HL-60 (cell line): ENCODE measurements at places on chromosomes 4 and X.

DNA sequence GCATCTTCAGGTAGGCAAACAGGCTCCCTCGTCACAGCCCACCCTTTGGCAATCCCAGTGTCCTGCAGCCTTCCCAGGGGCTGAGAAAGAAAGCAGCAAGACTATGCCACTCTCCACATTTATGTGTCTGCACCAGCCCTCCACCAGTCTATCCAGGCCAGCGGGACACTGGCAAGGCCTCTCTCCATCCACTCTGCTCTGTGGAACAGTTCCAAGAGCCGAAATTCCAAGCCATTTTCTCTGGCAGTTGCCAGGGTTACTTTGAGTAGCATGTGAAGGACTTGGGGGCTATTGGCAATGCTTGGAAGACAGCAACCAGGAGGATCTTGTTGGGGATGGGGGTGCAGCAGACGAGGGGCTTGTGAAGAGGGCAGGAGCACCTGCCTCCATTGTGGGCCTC lies 52.1 kb downstream of the TSC22D3 start:
- DNase-seq: no peak

- no peak for DNase-seq
Measured at GRCh38 chr4:118335324-118335723, 17.5 kb downstream of the PRSS12 start.

DNA sequence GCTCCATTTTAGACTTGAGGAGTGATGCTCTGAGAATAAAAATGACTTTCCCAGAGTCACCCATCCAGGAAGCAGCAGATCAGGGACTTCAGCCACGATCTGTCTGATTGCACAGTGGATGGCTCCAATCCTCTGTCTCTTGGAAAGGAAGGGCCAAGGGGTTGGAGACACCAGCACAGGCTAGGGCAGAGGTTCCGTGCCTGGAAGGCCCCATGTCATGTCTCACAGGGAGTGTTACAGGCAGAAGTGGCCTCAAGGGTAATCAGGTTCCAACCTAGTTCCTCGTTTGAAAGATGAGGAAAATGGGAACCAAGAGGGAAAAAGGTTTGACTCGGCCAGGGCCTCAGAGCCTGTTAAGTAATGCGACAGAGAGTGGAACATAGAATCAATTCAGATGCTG lies 160.0 kb downstream of the EFNB1 start:
- no peak for DNase-seq

DNA sequence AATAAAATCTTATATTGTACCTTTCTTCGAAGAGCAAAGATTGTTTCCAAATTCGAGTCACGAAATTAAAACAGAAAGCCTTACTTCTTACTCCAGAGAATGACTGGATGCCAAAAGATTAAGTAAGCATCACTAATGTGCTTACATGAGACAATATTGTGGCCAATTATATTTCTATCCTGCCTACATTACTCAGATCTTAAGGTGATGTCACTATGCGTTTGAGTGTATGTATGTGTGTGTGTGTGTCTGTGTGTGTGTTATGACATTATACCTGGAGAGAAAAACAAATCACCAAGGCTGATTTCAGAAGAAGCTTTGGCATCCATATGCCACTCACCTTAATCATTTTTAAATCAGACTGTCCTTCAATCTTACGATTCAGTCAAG lies 556.3 kb downstream of the PPARGC1A start:
- peak; percentile 44 for DNase-seq

GRCh38 chr4:68591204-68591603 lies 15.1 kb upstream of the UGT2B17 start:
- no peak for DNase-seq

- no peak for DNase-seq
Measured at GRCh38 chr4:28926156-28926555, 1794.0 kb upstream of the PCDH7 start.

GRCh38 chrX:31200430-31200829 lies 128.6 kb upstream of the FTHL17 start:
- DNase-seq: no peak

GRCh38 chrX:106615041-106615440 lies 3.3 kb downstream of the RADX start:
- no peak for DNase-seq

GRCh38 chr4:79341893-79342653 lies 16.2 kb upstream of the NAA11 start:
- no peak for DNase-seq

DNA sequence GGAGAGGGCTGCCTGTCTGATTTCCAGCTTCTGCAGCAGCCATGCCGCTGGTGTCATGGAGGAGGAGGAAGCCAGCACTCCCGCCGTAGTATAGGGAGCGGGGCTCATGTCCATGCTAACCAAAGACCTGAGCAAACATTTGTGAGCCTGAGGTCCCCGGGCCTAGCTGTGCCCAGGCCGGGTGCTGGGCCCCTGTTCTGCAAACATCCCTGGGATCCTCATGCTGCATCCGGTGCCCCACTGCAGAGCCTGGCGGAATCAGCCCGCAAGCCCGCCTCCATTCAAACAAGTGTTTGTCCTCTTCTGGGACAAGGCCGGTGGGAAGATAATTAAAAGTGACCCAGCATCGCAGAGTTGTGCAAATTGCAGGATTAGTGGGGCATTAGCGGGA lies 106.3 kb downstream of the SORCS2 start:
- no peak for DNase-seq

GRCh38 chrX:56793521-56794320 lies 64.7 kb downstream of the NBDY start:
- DNase-seq: no peak

DNA sequence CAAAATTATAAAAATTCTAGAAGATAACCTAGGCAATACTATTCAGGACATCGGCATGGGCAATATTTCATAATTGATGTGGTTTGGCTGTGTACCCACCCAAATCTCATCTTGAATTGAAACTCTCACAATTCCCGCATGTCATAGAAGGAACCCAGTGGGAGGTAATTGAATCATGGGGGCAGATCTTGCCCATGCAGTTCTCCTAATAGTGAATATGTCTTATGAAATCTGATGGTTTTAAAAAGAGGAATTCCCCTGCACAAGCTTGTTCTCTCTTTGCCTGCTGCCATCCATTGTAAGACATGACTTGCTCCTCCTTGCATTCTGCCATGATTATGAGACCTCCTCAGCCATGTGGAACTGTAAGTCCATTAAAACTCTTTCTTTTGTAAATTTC lies 77.7 kb downstream of the DDX60 start:
- no peak for DNase-seq

DNA sequence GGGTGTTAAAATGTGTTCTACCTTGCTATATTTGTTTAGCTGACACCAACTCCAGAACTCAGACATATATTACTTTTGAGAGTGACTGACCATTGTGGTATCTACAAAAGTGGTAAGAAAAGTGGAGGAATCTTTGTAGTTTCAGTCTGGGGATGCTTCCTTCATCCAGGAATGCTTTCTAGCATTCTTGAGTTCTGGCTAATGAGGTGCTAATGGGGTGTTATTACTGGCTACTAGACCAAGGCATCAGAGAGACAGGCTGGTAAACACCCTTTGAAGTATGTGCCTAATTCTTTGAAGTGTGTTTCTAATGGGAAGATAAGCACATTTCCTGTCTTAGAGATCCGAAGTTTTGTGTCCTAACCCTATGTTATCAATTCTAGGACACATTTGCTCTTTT lies 310.4 kb downstream of the SPRY1 start:
- no peak for DNase-seq

- DNase-seq: no peak
Measured at GRCh38 chr4:136925203-136925602, 607.1 kb downstream of the PCDH18 start.
